ENCODE measurements at places on chromosomes 4 and X. TPM values are rescaled to one million over a fixed set of nuclear protein-coding genes. Genes with fewer than 3 reads are reported as not detected.

Gene AGTR2
- total RNA-seq: not detected

Gene CTAG2
- not detected for total RNA-seq

Gene UGT8
- 0.18 TPM for total RNA-seq

Gene PNCK
- total RNA-seq: not detected

Gene C4orf33
- total RNA-seq: 12.4 TPM

Gene PAGE2B
- not detected for total RNA-seq

Gene TEC
- 0.24 TPM for total RNA-seq

Gene FAM9C
- not detected for total RNA-seq

Gene SSX5
- not detected for total RNA-seq

Gene PITX2
- total RNA-seq: 27.1 TPM

Gene MAGEA2
- total RNA-seq: not detected

Gene CCDC160
- not detected for total RNA-seq

Gene UVSSA
- 6.5 TPM for total RNA-seq

Gene VEGFD
- not detected for total RNA-seq

Gene AMBN
- total RNA-seq: not detected

Gene CYSLTR1
- total RNA-seq: not detected

Gene CENPE
- total RNA-seq: 23.6 TPM

Gene SPANXD
- total RNA-seq: not detected

Gene DUX4
- total RNA-seq: not detected

Gene BEX1
- total RNA-seq: 0.54 TPM

Gene PROM1
- not detected for total RNA-seq

Gene GSX2
- total RNA-seq: not detected

Gene CLIC2
- total RNA-seq: not detected

Gene UCHL1
- 7.5 TPM for total RNA-seq

Gene MAGEB17
- total RNA-seq: not detected

Gene PNMA3
- not detected for total RNA-seq
